HTR-8/SVneo (cell line): ENCODE measurements at places on chromosomes 6 and 20.
A peak's percentile ranks its signal among the peaks of the same experiment; 100 is the strongest.

- DNase-seq: no peak
Observed at GRCh38 chr20:38779247-38780097, 26.0 kb upstream of the PPP1R16B start.

- no peak for DNase-seq
Observed at GRCh38 chr6:108806665-108807064, 41.6 kb upstream of the ARMC2 start.

DNA sequence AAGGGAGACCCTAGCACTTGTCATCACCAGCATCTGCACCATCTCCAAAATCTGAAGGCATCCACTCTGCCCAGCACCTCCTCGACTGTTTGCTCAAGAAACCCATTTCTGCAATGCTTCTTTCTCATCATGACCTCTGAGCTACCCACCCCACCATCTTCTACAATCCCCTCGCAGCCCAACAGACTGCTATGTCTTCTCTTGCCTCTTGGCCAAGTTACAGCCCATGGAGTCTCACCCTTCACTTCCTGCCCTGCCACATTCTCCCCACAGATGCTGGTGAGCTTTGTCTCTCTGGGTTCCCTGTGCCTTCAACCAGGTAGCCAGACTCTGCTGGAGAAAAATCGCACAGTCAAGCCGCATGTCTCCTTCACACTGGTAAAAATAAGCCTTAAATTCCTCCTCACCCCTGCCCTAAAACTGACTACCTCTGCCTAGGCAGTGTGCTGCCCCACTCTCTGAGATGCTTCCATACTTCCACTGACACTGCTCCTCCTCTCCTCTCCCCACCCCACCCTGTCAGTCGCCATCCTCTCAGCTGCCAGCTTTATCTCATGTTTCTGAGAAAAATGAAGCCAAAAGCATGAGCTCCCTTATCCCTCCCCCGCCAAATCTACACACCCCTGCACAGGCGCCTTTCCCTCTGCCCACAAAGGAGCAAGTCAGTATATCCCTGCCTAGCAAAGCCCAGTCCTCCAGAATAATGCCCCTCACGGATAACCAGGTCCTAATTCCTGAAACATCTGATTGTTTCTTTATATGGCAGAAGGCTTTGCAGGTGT is 2.3 kb upstream of the TXNDC5 start:
- DNase-seq: no peak

DNA sequence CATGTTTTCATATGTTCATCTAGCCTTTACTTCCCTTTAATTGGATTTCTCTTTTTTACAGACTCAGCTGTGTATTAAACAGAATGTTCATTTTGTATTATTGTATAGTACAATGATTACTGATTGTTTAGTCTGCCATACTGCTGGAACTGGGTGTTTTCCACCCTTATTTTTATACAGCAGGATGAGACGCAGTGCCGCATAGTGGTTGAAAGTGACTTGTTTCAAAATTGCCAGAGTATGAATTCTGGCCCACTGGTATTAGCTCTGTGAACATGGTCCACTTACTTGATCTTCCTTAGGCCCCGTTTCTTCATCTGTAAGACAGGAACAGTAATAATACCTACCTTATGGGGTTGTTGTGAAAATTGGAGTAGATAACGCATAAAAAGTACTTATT is 22.1 kb downstream of the AFDN start:
- DNase-seq: no peak

DNA sequence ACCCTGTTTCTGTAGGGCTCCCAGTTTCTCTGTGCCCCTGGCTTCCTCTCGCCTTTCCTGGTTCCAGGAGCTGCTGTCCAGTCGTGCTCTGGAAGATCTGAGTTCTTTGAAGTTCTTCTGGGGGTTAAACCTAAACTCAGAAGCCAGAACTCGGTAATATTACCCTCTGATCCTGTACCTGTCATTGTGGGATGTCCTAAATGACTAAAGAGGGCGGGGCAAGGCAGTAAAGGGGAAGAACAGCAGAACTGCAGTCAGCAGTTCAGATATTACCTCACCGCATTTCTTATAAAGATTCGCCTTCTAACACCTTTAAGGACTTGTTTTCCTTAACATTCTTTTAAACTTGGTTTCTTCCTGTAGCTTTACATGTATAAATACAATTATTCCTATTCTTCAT is 63.9 kb downstream of the FAM120B start:
- no peak for DNase-seq

- no peak for DNase-seq
Observed at GRCh38 chr6:45420083-45420908, 42.6 kb upstream of the SUPT3H start.

DNA sequence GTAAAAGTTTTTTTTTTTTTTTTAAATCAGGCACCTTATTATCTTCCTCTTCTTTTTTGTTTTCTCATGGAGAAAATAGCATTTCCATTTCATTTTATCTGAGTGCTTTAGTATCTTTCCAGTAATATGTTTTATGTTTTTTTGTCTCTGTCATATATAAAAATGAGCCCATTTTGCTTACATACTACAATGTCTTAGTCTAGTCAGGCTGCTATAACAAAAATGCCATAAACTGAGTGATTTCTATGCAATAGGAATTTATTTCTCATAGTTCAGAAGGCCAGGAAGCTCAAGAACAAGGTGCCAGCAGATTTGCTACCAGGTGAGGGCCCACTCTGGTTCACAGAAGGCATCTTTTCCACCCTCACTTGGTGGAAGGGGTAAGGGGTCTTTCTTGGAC is 35.7 kb upstream of the AIG1 start:
- no peak for DNase-seq

GRCh38 chr6:87344731-87345130 is at the start of gene C6orf163:
Gene C6orf163 (plus strand): TSS chr6:87344813. CDS start chr6:87345100, 287 bp downstream.
- DNase-seq: no peak

DNA sequence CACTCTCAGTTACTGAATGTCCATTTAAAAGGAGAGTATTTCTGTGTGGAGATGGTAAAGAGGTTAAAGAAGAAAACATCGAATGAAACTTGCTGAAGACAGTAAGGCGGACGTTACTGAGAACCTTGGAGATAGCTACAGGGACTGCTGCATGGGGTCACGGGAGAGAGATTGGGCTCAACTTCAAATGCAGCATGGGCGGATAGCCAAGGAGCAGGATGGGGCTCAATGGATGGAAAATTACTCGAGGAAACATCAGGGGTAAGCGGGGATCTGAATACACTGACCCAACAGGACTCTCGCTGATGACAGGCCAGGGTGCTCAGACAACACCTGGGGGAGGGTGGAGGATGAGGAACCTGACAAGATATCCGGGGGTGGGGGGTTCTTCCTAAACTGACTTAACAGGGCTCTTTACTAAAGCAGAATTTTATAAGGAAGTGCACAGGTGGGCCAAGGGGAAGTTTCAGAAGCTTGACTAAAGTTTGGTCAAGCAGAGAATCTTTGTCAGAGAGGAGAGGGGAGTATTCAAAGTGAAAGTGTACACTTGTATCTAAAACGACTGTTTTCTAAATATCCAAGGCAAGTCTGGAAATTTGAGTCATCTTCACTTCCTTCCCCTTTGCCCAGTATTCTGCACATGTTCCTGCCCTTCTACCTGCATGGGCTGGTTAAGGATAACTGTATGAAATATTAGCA is 22.8 kb downstream of the ECT2L start:
- no peak for DNase-seq

DNA sequence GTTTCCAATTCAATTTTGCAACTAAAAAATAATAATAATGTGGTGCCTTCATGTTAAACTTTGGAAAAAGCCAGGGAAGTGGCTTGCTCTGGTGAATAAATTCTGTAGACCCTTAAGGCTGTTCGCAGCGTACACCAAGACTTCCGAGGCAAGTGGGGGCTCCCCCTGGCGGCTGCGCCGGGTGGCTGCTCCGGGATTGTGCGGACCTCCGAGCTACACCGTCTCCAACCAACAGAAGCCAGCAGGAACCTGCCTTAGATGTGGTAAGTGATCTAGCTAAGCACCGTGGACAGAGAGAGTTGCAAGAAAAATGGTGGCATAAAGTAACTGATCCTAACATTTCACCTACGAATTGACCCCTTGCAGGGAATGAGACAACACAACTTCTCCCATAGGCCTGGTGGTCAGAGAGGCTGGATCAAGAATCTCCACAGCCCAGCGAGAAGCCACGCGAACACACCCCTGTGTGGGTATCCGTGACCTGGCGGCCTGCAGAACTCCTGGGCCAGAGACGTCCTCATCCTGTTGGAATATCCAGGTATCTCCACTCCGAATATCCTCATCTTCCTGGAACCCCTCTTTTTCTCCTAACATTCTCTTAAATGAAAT is 69.6 kb downstream of the TBXT start:
- peak; percentile 59 for DNase-seq

DNA sequence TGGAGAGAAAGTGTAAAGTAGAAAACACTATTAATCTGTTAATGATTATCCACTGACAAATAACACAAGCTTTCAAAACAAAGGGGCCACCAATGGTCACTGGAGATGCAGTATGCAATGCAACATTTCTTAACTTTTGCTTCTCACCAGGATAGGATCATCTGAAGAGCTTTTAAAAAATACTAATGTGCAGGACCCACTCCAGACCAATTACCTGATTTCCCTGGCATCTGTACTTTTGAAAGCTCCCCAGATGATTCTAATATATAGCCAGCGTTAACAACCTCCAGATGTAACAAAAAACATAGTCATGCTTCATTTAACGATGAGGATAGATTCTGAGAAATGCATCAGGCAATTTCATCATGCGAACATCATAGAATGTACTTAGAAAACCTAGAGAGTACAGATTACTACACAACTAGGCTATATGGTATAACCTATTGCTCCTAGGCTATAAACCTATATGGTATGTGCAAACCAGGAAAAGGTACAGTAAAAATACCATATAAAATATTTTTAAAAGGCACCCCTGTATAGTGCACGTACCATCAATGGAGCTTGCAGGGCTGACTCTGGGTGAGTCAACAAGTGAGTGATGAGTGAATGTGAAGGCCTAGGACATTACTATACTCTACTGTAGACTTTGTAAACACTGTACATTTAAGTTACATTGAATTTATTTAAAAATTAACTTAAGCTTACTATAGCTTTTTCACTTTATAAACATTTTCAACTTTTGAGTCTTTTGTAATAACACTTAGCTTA is 69.2 kb downstream of the ATG5 start:
- no peak for DNase-seq

GRCh38 chr6:57822896-57823358 is 505.5 kb downstream of the PRIM2 start:
- DNase-seq: no peak
